ENCODE measurements at places on chromosomes 3 and 15. TPM values are rescaled to one million over a fixed set of nuclear protein-coding genes. Genes with fewer than 3 reads are reported as not detected.

Gene BOC
- 1.5 TPM for total RNA-seq

Gene IL20RB
- 0.14 TPM for total RNA-seq

Gene SST
- total RNA-seq: not detected

Gene GOLGA6A
- total RNA-seq: 1.2 TPM

Gene FAM107A
- 1.3 TPM for total RNA-seq

Gene ISLR
- total RNA-seq: 3.2 TPM

Gene LRTM1
- not detected for total RNA-seq

Gene GOLGA8N
- 4.7 TPM for total RNA-seq

Gene HDC
- 3.0 TPM for total RNA-seq

Gene KNG1
- 918 TPM for total RNA-seq

Gene CD200R1
- total RNA-seq: 5.4 TPM

Gene ITIH1
- 1,022 TPM for total RNA-seq

Gene WHAMM
- total RNA-seq: 4.0 TPM

Gene SCAANT1
- total RNA-seq: not detected

Gene GLT8D1
- total RNA-seq: 77.9 TPM

Gene SI
- total RNA-seq: not detected

Gene ASB14
- total RNA-seq: not detected

Gene MOBP
- total RNA-seq: not detected

Gene SLC28A1
- 39.7 TPM for total RNA-seq

Gene TMEM207
- total RNA-seq: not detected

Gene CLDN16
- total RNA-seq: 0.75 TPM

Gene IGSF10
- total RNA-seq: 0.65 TPM

Gene MORC1
- 0.14 TPM for total RNA-seq

Gene ZKSCAN7
- 4.4 TPM for total RNA-seq

Gene PARP15
- total RNA-seq: 2.8 TPM

Gene MRAS
- total RNA-seq: 1.6 TPM

Gene TMEM41A
- 10.9 TPM for total RNA-seq

Gene SLC15A2
- 2.3 TPM for total RNA-seq

Gene RETNLB
- total RNA-seq: not detected

Gene NME9
- not detected for total RNA-seq

Gene CEP19
- 0.59 TPM for total RNA-seq

Gene CPNE9
- total RNA-seq: not detected

Gene TMF1
- total RNA-seq: 19.4 TPM

Gene PLOD2
- 57.0 TPM for total RNA-seq

Gene AP4E1
- 10.2 TPM for total RNA-seq
